ENCODE measurements at places on chromosomes 7 and 10. TPM values are rescaled to one million over a fixed set of nuclear protein-coding genes. Genes with fewer than 3 reads are reported as not detected.

Gene NIPSNAP2
- total RNA-seq, result 56.5 TPM

Gene PALD1
- 0.07 TPM for total RNA-seq

Gene MAT1A
- total RNA-seq, result 101 TPM

Gene ADCY1
- 0.80 TPM for total RNA-seq

Gene GPNMB
- 1.6 TPM for total RNA-seq

Gene ABCA13
- total RNA-seq, result not detected

Gene PAPSS2
- 0.17 TPM for total RNA-seq

Gene NXPH1
- not detected for total RNA-seq

Gene OR2A7
- not detected for total RNA-seq

Gene MRLN
- not detected for total RNA-seq

Gene CCDC3
- not detected for total RNA-seq

Gene MUC3A
- total RNA-seq, result not detected

Gene NME8
- not detected for total RNA-seq

Gene TCAF1
- 124 TPM for total RNA-seq

Gene C10orf53
- not detected for total RNA-seq

Gene PAPOLB
- total RNA-seq, result not detected

Gene GHRHR
- not detected for total RNA-seq

Gene NODAL
- total RNA-seq, result not detected

Gene YAE1
- 28.3 TPM for total RNA-seq

Gene HTR5A
- not detected for total RNA-seq

Gene SKIDA1
- total RNA-seq, result 1.4 TPM

Gene GIMAP2
- total RNA-seq, result 1.4 TPM

Gene LRRD1
- not detected for total RNA-seq

Gene TSPAN12
- 0.70 TPM for total RNA-seq

Gene RPP38
- total RNA-seq, result 16.4 TPM

Gene ERVW-1
- total RNA-seq, result not detected

Gene LOXL4
- total RNA-seq, result 8.8 TPM

Gene CDHR1
- total RNA-seq, result not detected

Gene C7orf33
- total RNA-seq, result not detected

Gene ACSM6
- not detected for total RNA-seq

Gene CCZ1B
- 50.0 TPM for total RNA-seq

Gene PHYHIPL
- total RNA-seq, result 40.6 TPM

Gene PDLIM1
- total RNA-seq, result 123 TPM

Gene ARMC3
- total RNA-seq, result not detected

Gene PTPRN2
- 1.7 TPM for total RNA-seq

Gene CREB5
- total RNA-seq, result 0.38 TPM

Gene GDF2
- not detected for total RNA-seq

Gene MDFIC
- total RNA-seq, result not detected

Gene OPTN
- 16.9 TPM for total RNA-seq

Gene MACROH2A2
- 41.6 TPM for total RNA-seq

Measured in HepG2 (cell line).